ENCODE measurements at places on chromosomes 12 and 14.

GRCh38 chr12:103024650-103025049 lies 67.2 kb downstream of the ASCL1 start:
- H3K27me3 ChIP-seq, result no peaks in the 10 kb centered on the region
- DNase-seq, result no peak
- no peaks in the 10 kb centered on the region for H3K4me1 ChIP-seq

- peak overlapping the region; percentile 91 for H3K27ac ChIP-seq
- H3K4me1 ChIP-seq, result peaks cover 46% of the 10 kb centered on the region
- H3K4me3 ChIP-seq, result peak overlapping the region; percentile 96
- no peak for DNase-seq
- peaks cover 19% of the 10 kb centered on the region for H3K36me3 ChIP-seq
Observed at GRCh38 chr14:65101631-65102440, 481 bp downstream of the MAX start.

- H3K4me1 ChIP-seq, result no peaks in the 10 kb centered on the region
- no peaks in the 10 kb centered on the region for H3K27me3 ChIP-seq
- H3K36me3 ChIP-seq, result peaks cover 6% of the 10 kb centered on the region
- H3K27ac ChIP-seq, result no peak overlapping the region
- H3K4me3 ChIP-seq, result no peak overlapping the region
Observed at GRCh38 chr14:98594156-98594555, 677.8 kb downstream of the BCL11B start.

GRCh38 chr12:38998887-38999482 lies 93.6 kb upstream of the CPNE8 start:
- no peaks in the 10 kb centered on the region for H3K4me1 ChIP-seq
- no peaks in the 10 kb centered on the region for H3K36me3 ChIP-seq
- H3K4me3 ChIP-seq, result no peak overlapping the region
- H3K27me3 ChIP-seq, result no peaks in the 10 kb centered on the region
- H3K27ac ChIP-seq, result no peak overlapping the region

Data from HFFc6 (cell line).